NCI-H2081 treated with DMSO at 0.1 percent for 48 hours (cell line): ENCODE measurements at places on chromosomes 16 and 17.

- DNase-seq: no peak
Observed at GRCh38 chr16:89815639-89816348, 653 bp downstream of the FANCA start.

GRCh38 chr16:81607805-81608522, 163.4 kb downstream of the CMIP start:
- DNase-seq: no peak

DNA sequence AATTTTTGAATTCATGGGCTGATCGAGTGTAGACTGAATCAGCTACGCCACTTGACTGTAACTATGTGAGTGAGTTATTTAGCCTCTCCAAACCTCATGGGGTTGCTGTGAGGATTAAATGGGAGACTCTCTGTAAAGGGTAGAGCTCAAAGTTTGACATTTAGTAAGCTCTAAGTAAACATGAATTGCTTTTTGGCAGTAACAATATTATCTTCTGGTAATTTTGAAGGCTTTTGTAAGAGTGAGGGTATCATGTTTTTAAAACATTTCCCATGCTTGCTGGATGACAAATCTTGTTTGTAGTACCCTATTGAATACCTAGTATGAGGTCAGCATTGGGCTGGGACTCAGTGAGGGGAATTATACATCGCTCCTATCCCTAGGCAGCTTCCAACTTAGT, 35.3 kb downstream of the MRTFB start:
- DNase-seq: no peak

- no peak for DNase-seq
Observed at GRCh38 chr17:73765824-73766563, 121.7 kb upstream of the SDK2 start.

DNA sequence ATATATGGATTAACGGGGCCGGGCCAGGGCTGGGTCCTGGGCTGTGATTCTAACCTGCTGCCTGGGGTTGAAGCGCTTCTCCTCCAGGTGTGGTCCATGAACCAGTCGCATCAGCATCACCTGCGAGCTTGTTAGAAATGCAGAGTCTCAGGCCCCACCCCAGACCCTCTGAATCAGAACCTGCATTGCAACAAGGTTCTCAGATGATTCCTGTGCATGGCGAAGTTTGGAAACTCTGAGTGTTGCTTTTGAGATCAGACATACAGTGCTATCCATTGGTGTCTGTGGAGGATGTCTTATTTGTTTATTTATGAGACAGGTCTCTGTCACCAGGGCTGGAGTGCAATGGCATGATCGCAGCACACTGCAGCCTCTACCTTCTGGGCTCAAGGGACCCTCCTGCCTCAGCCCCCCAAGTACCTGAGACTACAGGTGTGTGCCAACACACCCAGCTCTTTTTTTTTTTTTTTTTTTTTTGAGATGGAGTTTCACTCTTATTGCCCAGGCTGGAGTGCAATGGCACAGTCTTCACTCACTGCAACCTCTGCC, 99.8 kb downstream of the PITPNC1 start:
- DNase-seq: no peak

GRCh38 chr17:76578376-76578775, 7.3 kb downstream of the ST6GALNAC2 start:
- no peak for DNase-seq

DNA sequence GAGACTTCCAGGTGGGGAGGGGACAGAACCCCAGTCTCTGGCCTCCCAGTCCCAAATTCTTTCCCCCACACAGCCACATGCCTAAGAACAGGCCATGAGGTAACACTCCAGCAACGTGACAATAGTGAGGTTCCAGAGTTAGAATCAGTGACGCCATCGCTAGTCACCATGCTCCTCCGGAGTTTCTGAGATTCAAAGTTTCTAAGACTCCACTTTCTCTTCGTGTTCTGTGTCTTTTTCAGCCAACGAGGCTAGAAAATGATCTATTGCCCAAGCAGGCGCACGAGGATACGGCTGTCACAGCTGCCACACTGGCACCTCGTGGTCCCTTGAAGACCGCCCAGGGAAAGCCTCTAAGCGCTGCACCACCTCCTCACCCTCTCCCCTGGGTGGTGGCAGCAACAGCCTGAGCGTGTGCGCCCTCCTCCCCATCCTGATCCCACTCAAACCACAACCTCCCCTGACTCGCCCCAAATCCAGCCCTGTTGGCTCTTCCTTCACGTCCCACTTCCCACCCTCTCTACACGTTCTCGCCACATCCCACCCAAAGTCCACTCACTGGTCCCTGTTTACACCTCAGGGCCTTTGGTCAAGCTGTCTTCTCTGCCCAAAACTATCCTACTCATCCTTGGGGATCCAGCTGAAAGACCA, 1.0 kb downstream of the MCRIP1 start:
- no peak for DNase-seq

- no peak for DNase-seq
Observed at GRCh38 chr16:28110479-28110878, 47.0 kb upstream of the GSG1L start.

DNA sequence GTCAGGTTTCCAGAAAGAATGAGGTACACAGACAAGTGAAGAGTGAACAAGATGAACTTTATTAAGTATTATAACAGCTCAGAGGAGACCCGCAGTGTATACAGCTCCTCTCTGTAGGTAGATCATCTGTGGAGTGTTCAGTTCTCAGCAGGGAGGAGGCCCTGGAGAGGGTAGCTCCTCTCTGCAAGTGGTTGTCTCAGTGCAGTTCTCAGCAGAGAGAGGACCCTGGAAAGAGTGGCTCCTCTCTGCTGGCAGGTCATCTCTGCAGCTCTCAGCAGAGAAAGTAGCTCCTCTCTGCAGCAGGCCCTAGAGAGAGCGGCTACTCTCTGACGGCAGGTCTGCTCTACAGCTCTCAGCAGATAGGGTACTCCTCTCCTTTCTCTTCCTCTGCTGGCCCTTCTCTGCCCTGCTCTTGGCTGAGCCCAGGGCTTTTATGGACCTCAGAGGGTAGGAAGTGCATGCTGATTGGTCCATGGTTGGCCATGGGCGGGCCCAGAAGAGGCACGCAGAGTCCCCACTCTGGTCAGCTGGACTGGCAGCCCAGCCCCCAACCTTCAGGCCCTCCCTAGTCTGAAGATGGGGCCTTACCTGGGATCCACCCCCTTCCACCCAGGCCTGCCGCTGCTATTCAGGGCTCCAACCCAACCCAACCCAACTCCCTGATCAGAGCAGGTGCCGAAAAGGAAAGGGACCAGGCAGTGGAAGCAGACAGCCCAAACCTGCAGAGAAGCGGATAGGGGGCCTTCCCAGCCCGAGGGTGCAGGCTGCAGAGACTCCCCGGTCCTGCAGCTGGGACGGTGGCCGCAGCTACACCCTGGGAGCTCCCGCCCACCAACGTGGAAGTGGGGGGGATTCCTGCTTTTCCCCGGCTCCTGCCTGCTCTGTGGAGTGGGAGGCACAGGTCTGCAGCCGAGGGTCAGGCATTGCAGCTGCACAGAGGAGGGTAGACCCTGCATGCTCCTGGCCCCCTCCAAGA, 18.5 kb upstream of the DNAJA2 start:
- DNase-seq: no peak

GRCh38 chr17:73340093-73340596, 28.3 kb upstream of the CDC42EP4 start:
- no peak for DNase-seq

DNA sequence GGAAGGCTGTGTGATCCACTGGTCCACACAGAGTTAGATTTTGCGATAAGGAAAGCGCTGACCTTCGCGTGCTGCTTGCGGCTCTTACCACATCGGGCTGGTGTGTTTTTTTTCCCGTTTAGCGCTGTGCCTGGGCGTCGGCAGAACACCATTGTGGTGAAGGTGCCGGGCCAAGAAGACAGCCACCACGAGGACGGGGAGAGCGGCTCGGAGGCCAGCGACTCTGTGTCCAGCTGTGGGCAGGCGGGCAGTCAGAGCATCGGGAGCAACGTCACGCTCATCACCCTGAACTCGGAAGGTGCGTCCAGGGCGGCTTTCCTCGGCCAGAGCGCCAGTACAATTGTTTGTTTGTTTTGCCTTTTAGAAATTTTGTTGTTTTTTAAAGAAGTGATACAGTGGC, 54.7 kb downstream of the BANP start:
- no peak for DNase-seq

DNA sequence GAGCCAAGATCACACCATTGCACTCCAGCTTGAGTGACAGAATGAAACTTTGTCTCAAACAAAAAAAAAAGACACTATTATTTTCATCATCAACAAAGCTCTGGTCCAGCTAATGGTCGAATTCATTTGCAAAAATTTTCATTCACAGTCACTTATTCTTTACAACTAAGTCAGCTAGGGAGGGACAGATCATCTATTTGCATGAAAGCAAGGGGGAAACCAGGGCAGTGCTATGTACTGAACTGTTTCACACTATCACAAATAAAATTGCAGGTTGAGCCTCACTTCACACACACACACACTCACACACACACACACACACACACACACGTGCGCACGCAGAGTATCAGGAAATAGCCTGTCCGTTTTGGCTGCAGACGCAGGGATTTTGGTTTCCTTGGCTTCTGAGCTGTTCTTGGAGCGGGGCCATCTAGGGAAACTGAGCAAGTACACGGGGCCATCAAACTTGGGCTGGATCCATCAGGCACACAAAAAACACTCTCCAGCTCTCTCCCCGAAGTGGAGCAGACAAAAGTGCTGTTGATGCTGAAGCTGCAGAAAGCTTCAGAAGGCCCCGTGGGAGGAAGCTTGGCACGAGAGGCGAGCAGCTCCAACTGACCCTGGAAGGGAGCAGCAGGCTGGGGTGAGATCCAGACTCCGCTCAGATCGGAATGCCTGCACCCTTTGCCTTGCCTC, 44.3 kb upstream of the HELZ start:
- DNase-seq: no peak

DNA sequence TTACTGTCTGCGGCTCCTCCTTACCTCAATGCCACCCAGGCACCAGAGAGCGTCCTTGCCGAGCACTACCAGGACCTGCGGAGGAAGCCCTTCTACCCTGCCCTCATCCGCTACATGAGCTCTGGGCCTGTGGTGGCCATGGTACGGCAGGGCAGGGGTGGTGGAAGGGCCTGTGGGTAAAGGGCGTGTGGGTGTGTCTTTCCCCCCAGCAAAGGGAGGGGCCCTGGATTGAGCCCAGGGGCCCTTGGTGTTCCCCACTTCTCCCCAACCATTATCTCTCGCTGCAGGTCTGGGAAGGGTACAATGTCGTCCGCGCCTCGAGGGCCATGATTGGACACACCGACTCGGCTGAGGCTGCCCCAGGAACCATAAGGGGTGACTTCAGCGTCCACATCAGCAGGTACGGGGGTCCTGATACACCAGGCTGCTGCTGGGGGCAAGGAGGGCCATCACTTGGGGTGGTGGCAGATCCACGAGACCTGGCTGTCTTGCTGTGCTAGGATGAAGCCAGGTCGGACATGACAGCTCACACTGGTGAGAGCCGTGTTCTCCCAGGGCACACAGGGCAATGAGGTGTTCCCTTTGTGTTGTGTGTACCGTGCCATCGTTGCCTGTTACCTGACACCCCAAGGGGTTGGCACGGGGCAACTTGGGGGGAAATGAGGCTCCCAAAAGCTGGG, 2.2 kb upstream of the DECR2 start:
- DNase-seq: no peak

- no peak for DNase-seq
Observed at GRCh38 chr17:27783440-27784350, 16.6 kb downstream of the NOS2 start.

DNA sequence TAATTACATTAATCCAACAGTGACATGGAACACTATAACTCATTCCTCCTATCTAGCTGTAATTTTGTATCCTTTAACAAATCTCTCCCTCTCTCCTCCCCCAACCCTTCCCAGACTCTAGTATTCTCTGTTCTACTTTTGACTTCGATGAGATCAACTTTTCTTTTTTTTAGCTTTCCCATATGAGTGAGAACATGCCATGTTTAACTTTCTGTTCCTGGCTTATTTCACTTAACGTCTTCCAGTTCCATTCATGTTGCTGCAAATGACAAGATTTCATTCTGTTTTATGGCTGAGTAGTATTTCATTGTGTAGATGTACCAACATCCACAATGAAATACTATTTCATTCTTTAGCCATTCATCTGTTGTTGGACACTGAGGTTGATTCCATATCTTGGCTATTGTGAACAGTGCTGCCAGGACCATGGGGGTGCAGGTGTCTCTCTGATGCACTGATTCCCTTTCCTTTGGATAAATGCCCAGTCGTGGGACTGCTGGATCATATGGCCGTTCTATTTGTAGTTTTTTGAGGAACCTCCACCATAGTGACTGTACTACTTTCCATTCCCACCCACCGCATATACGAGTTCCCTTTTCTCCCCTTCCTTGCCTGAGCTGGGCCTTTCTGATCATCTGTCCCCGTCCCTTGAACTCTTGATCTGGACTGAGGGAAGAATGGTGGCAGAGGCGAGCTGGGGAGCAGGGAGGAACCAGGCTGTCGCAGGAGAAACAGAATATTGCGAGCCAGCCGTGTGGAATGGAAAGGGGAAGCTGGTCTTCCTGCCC, 7.7 kb upstream of the CEP295NL start:
- DNase-seq: no peak

- DNase-seq: no peak
Observed at GRCh38 chr17:58531661-58532554, 17.5 kb upstream of the MTMR4 start.

DNA sequence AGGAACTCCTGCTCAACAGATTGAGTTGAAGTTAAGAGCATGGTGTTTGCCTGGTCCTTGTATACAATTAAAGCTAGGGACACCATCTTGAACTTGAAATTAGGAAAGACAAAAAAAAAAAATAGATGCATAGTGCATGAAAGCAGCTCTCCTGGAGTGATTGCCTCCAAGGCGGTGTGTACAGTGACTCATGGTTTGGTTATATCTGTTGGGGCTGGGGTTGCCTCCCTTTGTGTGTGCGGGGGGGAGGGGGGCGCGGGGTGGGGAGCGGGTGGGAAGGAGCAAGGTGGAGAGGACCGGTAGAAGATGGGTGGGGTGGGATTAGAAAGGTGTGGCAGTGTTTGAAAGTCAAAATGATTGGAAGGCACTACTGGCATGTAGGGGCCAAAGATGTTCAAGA, 3.4 kb downstream of the TMED6 start:
- no peak for DNase-seq

DNA sequence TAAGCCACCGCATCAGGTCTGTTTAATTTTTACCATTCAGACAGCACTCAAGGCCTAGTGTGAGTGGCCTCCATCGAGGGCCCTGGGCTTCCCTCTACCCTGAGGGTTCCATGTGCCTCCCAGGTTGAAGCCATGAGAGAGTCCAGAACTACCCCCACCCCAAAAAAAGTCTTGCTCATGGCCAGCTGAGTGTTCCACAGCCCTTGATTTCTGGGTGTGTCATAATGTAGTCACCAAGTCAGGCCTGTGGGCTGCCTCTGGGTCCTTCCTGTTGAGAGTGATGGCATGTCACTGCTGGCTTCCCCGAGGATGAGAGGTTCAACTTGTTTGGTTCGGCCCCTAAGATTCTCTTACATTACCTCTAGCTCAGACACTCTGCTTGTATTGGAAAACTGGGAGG, 100.6 kb downstream of the PITPNC1 start:
- DNase-seq: no peak

- DNase-seq: no peak
Observed at GRCh38 chr17:16023881-16024280, 24.3 kb downstream of the TTC19 start.

GRCh38 chr16:14199624-14200023, 128.5 kb downstream of the MRTFB start:
- no peak for DNase-seq
